ENCODE measurements at places on chromosomes 7 and 10. TPM values are rescaled to one million over a fixed set of nuclear protein-coding genes. Genes with fewer than 3 reads are reported as not detected.

DNA sequence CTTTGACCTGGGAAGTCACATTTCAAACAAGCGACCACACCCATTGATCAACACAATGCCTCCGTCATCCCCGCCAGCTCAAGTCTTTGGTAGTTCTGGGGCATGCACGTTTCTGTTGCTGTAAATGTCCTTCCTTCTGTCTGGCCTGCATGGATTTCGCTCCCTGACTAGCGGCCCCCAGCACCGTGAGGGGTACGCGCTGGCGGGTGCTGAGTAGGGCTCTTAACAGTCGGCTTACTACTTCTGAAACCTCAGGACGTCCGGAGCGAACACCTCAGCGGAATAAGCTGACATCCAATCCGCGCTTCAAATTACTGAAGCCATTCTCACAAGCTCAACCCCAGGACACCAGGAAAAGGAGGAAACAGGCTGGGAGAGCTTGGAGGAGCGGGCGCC is 505 bp downstream of the NUDCD3 start:
- H3K4me1 ChIP-seq, result peaks cover 39% of the 10 kb centered on the region
- peaks cover 20% of the 10 kb centered on the region for H3K36me3 ChIP-seq
- peak; percentile 32 for DNase-seq
- H3K27me3 ChIP-seq, result no peaks in the 10 kb centered on the region
- peak overlapping the region; percentile 97 for H3K27ac ChIP-seq

DNA sequence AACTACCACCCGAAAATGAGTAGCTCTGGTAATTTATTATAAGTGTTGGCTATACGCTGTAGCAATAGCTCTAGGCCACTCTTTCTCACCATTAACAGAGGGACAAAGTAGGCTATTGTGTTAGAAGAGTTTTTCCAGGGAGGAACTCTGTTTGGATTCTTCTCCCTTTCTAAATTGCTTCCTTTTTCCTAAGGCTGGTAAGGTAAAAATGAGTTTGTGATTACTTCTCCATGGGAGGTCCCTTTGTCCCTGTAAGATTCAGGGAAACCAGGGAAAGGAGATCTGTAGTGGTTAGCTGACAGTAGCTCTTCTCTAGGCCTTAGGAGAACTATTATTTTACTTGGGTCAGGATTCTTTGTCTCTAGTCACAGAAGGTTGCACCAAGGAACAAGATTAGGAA is 23.2 kb upstream of the SEMA3E start:
- no peak for DNase-seq
- H3K27ac ChIP-seq, result no peak overlapping the region
- no peaks in the 10 kb centered on the region for H3K27me3 ChIP-seq
- no peaks in the 10 kb centered on the region for H3K36me3 ChIP-seq

DNA sequence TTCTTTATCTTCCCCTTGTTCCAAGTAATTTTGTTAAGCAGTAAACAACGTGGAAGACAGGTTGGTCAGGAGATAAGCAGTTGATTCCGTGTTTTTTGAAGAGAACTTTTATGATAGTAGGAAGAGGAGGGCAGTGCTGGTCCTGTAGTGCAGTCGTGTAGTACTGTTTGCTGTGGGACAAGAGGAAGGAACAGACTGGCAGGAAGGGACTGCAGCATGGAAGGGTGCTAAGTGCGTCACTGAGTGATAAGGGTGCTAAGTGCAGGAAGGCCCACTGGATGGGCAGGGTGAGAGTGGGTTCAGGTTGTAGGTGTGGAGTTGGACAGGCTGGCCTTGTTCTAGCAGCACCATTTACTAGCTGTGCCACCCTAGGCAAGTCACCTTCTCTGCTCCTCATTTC is 125.0 kb downstream of the SDK1 start:
- DNase-seq, result no peak
- no peak overlapping the region for H3K4me3 ChIP-seq
- H3K27me3 ChIP-seq, result no peaks in the 10 kb centered on the region
- H3K27ac ChIP-seq, result no peak overlapping the region

- H3K4me3 ChIP-seq, result no peak overlapping the region
- no peak for DNase-seq
- no peaks in the 10 kb centered on the region for H3K36me3 ChIP-seq
- no peaks in the 10 kb centered on the region for H3K4me1 ChIP-seq
- no peak overlapping the region for H3K27ac ChIP-seq
Measured at GRCh38 chr7:63071396-63071795, 927.3 kb upstream of the ZNF722 start.

- peak overlapping the region; percentile 100 for H3K27ac ChIP-seq
- peaks cover 25% of the 10 kb centered on the region for H3K4me1 ChIP-seq
- no peak for DNase-seq
- peak overlapping the region; percentile 98 for H3K4me3 ChIP-seq
- no peaks in the 10 kb centered on the region for H3K27me3 ChIP-seq
- peaks cover 63% of the 10 kb centered on the region for H3K36me3 ChIP-seq
Measured at GRCh38 chr10:32959006-32959920, 1.2 kb upstream of the ITGB1 start.

DNA sequence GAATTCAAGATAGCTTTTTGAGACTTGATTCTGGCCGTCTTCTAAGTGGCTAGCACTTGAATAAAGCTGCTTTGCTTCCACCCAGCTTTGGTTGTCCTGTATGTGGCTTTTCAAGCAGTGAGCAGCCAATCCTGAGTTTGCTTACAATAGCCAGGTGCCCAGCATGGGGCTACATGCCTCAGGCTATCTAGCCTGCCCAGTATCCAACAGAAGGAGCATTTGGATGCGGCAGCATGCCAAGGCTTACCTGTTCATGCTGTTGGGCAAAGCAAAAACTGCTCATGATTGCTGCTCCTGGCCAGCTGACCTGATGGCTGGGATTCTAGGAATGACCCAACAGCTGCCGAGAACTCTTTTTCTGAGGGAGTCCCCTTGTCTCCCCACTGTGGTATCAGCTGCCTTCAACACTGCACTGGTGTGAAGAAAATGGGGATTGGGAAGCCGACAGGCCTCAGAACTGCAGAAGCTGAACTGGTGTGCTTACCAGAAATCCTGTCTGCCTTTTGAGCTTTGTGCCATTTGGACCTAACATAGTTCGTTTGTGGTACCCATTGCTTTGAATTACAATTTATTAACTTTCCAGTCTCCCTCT is 618.9 kb upstream of the IGFBP3 start:
- no peak overlapping the region for H3K4me3 ChIP-seq
- no peaks in the 10 kb centered on the region for H3K36me3 ChIP-seq
- no peak overlapping the region for H3K27ac ChIP-seq
- peaks cover 24% of the 10 kb centered on the region for H3K4me1 ChIP-seq
- no peak for DNase-seq

- H3K27me3 ChIP-seq, result no peaks in the 10 kb centered on the region
- no peak overlapping the region for H3K4me3 ChIP-seq
- no peak overlapping the region for H3K27ac ChIP-seq
- no peaks in the 10 kb centered on the region for H3K4me1 ChIP-seq
- no peak for DNase-seq
- no peaks in the 10 kb centered on the region for H3K36me3 ChIP-seq
Measured at GRCh38 chr7:96337519-96337918, 15.6 kb upstream of the SLC25A13 start.

- H3K4me1 ChIP-seq, result no peaks in the 10 kb centered on the region
- no peak for DNase-seq
- no peak overlapping the region for H3K4me3 ChIP-seq
- no peak overlapping the region for H3K27ac ChIP-seq
- no peaks in the 10 kb centered on the region for H3K27me3 ChIP-seq
- no peaks in the 10 kb centered on the region for H3K36me3 ChIP-seq
Measured at GRCh38 chr10:52455098-52455497, 141.0 kb downstream of the DKK1 start.

DNA sequence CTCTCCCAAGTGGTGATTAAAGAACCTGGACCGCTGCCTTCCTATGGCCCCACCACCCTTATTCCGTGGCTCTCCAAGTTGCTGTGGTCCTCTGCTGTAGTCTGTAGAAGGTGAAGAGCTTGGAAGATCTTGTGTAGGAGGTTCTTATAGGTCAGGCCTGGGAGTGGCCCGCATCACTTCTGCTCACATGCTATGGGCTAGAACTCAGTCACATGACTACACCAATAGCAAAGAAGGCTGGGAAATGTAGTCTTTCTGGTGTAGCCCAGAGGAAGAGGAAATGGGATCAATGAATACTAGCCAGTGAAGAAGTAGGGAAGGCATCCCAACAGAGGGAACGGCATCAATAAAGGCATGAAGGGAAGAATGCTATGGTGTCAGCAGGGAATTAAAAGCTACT is 41.3 kb upstream of the AOAH start:
- no peaks in the 10 kb centered on the region for H3K36me3 ChIP-seq
- no peak overlapping the region for H3K27ac ChIP-seq
- H3K27me3 ChIP-seq, result no peaks in the 10 kb centered on the region
- no peak for DNase-seq
- H3K4me1 ChIP-seq, result peaks cover 29% of the 10 kb centered on the region

DNA sequence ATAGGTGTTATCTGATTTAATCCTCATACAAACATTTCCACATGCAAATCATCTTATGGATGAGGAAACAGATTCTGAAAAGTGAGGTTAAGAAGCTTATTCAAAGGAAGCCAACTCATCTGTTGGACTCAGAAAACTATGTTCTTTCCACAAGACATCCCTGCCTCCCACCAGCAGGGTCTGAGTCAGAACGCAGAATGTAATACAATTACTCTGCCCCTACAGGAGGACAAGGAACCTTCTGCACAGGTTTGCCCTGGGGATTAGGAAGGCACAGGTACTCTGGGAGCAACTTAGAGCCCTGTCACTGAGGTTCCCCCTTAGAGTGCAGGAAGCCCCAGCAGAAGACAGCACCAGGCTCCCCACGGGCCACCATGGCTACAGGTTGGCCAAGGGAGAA is 255.7 kb downstream of the TNS3 start:
- no peaks in the 10 kb centered on the region for H3K27me3 ChIP-seq
- no peak overlapping the region for H3K4me3 ChIP-seq
- no peak overlapping the region for H3K27ac ChIP-seq

DNA sequence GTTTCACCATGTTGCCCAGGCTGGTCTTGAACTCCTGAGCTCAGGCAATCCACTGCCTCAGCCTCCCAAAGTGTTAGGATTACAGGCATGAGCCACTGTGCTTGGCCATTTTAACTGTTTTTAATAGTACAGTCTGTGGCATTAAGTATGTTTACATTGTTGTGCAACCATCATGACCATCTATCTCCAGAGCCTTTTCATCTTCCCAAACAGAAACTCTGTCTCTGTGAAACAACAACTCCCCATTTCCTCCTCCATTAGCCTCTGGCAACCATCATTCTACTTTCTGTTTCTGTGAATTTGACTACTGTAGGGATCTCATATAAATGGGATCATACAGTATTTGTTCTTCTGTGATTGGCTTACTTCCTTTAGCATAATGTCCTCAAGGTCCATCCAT is 48.3 kb upstream of the SEPHS1 start:
- H3K4me1 ChIP-seq, result no peaks in the 10 kb centered on the region
- H3K27me3 ChIP-seq, result peaks cover 54% of the 10 kb centered on the region
- H3K4me3 ChIP-seq, result no peak overlapping the region
- no peak overlapping the region for H3K27ac ChIP-seq
- no peak for DNase-seq

GRCh38 chr10:23525406-23525805 is 86.5 kb downstream of the OTUD1 start:
- H3K27me3 ChIP-seq, result peaks cover under 1% of the 10 kb centered on the region
- peak; percentile 46 for DNase-seq
- H3K36me3 ChIP-seq, result no peaks in the 10 kb centered on the region
- H3K4me1 ChIP-seq, result peaks cover 31% of the 10 kb centered on the region

- H3K4me1 ChIP-seq, result peaks cover 8% of the 10 kb centered on the region
- H3K4me3 ChIP-seq, result no peak overlapping the region
Measured at GRCh38 chr7:5457245-5457735, 33.7 kb upstream of the TNRC18 start.

The APBB1IP gene
- 1.9 TPM for total RNA-seq

The GPR26 gene
- total RNA-seq, result not detected

The ZNF239 gene
- 10.8 TPM for total RNA-seq

The PBLD gene
- 8.9 TPM for total RNA-seq

Data from Calu3 (cell line).